ENCODE measurements at places on chromosomes 5 and 9.

DNA sequence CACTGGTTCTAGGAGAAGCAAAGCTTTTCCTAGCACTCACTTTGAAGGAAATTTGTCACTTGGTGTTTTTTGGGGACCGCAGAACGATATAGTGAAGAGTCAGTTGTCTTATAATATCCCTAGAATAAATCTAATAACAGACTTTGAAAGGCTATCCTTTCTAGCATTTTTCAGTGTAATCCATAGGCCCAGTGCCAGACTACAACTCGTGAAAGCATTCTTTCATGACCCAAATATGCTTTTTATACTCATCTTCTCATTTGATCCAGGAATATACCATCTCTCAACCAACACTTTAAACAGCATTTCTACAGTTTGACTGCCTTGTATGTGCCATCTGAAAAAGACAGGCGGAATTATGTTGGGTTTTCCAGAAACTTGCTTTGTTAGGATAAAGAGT is 104.0 kb downstream of the ERCC6L2 start:
- DNase-seq: no peak

DNA sequence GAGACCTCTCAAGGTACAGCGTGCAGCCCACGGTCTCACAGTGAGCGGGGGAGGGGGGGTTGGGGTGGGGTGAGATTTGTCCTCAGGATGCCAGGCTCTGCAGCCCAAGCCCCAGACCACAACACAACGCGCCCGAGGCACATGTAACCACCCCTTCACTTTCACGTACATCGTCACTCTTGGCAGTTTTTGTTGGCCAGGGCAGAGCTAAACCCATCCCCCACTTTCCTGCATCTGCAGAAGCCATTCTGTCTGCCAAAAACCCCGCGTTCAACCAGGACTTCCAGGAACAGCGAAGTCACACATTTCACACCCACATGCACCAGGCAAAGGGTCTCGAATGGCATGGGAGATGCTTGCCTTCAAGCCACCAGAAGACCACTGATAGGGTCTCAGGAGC is 9.4 kb upstream of the SMIM23 start:
- no peak for DNase-seq

DNA sequence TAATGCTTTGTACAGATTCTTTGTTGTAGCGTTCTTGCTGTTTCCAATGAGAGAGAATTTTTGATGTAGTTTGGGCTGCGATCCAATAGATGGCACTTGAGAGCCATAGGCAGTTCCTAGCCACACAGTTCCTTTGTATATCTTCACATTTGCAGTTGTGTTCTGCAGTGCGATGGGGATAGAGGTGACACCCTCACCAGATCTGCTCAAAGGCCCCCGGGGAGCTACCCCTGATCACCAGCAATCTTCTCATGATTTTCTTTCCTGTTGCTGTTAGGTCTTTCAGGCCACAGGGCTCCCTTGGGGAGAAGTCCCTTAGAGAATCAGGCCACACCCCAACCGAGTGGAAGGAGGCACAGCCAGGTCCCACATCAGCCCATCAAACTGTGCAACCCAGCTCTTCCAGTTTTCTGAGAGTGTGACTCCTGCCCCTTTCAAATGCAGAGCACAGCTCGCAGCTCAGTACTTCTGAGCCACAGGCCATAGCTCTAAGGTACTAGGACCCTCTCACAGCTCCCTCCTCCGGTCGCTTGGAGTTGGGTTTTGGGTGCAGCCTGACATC is 353.7 kb downstream of the SLCO4C1 start:
- DNase-seq: peak; percentile 52

GRCh38 chr9:8492024-8492423 is 692.4 kb upstream of the DMAC1 start:
- no peak for DNase-seq

- DNase-seq: no peak
Observed at GRCh38 chr9:130720762-130721161, 27.2 kb downstream of the EXOSC2 start.

DNA sequence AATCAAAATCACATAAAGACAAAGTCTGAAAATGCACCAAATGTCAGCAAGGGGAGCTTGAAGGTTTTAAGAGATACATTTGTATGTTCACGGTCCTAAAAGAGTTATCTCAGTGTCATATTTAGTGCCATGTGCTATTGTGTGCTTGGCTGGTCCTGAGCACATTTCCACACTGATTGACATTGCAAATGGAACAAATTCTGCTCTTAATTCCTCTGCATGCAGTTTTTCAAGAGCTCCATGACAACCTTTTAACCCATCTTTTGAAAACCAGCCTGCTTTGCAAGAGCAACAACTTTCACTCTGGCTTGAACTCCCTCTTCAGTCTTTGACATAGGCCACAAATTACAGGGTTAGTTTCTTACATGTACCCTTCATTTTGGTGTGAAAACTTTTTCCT is 175.4 kb upstream of the ACTBL2 start:
- DNase-seq: no peak

DNA sequence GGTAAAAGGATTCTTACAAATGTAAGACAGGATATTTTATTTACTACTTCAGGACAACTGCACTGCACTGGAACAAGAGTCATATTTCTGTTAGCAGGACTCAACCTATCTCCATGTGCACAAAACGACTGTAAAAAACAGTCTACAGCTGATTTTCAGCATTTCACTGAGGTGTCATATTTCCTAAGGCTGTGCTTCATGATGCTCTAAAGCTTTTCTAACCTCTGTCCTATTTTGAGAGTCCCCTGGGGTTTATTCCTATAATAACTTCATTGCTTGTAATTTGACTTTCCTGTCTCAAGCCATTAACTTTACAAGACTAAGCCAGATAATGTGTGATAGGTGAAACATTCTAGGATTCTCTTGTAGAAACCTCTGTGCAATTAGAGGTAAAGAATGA is 472.3 kb downstream of the HINT1 start:
- DNase-seq: no peak

DNA sequence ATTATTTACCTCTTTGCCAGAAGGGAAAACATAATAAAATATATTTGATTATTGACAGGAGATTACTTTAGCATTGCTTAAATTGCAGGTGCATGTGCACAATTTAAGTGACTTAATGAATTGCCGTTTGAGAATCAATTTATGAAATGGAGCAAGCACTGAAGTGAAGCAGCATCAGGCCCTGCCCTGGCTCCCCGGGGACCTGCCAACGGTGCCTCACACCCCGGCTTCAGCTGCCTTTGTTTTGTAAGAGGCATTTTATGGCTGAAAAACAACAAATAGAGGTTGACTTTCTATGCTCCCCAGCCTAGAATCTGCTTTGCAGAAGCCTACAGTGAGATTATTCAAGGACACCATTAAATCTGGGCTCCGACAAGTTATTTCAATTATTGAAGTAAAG is 359.1 kb upstream of the IRX4 start:
- no peak for DNase-seq

DNA sequence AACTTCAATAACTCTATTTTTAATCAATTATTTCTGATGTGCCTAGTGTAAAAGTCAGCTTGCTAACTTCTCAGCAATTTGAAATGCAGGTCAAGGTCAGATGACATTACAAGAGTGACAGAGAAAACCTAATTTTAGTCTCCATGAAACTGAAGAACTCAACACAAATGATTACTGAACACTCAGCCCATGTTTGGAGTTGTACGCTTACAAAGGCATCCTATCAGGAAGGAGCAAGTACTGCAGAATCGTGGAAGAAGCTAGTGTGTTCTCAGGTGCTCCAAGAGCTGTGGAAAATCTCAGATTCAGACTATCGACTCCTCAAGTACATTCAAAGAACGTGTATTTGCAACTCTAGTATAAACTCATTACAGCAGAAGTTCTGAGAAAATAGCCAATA is 526.7 kb downstream of the PDE4D start:
- DNase-seq: no peak

GRCh38 chr5:166499447-166500240 is 1791.8 kb upstream of the WWC1 start:
- no peak for DNase-seq

DNA sequence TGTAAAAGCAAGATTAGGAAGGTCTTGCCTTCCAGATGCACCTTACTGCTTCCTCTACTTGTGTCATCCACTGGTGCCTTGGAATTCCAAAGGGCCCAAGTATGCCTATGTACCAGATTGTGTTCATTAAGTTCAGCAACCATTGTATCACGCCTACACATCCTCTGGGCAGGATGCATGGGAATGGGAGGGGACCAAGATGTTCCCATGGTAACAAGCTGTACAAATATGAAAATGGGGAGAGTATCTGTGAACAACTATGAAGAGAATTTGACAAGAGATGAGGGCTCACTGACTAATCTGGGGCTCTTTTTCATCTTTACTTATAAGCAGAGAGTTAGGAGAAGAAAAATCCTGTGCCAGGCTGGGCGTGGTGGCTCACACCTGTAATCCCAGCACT is 137.8 kb upstream of the MAP1B start:
- DNase-seq: no peak

- DNase-seq: no peak
Observed at GRCh38 chr9:78158286-78158685, 77.6 kb upstream of the CEP78 start.

- DNase-seq: no peak
Observed at GRCh38 chr5:140221697-140222223, 46.8 kb downstream of the CYSTM1 start.

DNA sequence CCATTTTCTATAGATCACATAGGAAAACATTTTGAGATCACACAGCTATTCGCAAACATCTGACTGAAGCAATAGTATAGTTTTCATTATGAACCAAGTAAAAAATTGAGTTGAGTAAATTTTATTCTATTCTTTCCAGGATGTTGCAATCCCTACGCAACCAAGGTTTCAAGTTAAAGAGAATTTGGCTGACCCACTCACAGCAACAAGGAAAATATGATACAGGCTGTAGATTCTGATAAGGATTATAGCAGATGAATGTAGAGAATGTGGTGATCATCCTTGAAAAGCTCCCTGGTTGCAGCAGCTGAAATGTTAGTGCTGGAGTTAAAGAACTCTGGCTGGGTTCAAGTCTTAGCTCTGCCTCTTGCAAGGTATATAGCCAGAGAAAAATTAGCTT is 4.7 kb downstream of the ABCA1 start:
- DNase-seq: no peak

- DNase-seq: no peak
Observed at GRCh38 chr5:169412831-169413230, 111.9 kb upstream of the SLIT3 start.

GRCh38 chr9:98291820-98292219 is 36.4 kb upstream of the TBC1D2 start:
- no peak for DNase-seq

- no peak for DNase-seq
Observed at GRCh38 chr9:19550009-19550408, 141.2 kb downstream of the ACER2 start.

DNA sequence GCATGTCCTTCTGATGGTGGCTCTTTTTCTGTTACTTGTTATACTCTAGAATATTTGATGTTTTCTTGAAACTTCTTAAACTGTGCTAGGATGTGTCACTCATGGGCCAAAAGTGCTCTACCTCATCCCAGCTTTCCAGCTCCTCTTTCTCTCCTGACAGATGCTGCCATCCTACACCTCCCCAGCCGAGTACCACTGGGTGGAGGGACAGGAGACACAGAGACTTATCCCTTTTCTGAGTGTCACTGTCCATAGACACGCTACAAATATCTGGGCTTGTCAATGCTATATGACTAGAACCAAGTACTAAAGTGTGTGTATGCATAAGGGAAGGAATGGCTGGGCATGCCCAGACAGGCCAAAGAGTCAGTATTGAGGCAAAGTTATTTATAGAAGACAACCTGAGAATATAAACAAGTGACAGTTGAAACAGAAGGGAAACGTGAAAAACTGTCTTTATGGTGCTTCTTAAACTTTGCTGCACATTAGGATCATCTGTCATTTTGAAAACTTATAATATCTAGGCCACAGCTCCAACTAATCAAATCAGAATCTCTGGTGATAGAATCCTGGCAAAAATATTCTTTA is 188.0 kb downstream of the CARTPT start:
- peak; percentile 6 for DNase-seq

GRCh38 chr5:167792514-167792913 is 498.9 kb upstream of the WWC1 start:
- no peak for DNase-seq

- DNase-seq: no peak
Observed at GRCh38 chr5:540906-541538, 16.8 kb upstream of the SLC9A3 start.

DNA sequence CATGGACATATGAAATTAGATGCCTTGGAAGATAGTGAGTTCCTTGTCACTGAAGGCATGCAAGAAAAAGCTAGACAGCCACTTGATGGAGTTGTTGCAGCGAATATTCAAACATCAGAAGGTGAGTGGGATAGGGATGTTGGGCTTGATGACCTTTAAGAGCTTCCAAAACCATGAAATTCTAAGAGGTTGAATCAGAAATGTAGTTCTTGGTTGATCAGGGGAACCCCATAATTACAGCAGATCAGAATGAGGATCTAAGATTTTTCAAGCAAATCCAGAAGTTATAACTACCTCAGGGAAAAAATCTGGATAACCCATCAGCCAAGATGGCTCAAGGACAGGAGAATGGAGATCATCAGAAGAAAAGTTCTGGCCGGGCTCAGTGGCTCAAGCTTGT is 244.3 kb upstream of the NR4A3 start:
- DNase-seq: no peak

- DNase-seq: no peak
Observed at GRCh38 chr9:15612962-15613361, 60.1 kb downstream of the CCDC171 start.

DNA sequence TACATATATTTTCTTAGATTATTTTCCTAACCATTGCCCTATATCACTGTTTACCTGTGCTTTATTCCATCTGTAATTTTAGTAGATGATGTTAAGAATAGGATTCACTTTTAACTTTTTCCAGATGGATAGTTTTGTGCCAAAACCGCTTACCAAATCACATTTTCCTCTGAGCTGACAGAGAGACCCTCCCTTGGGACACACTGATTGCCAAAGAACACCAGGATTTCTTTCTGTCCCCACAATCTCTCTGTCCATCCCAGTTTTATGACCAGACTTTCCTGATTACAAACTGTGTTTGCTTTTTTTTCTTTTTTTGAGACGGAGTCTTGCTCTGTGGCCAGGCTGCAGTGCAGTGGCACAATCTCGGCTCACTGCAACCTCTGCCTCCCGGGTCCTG is 81.3 kb upstream of the SPATA31C2 start:
- DNase-seq: no peak

- DNase-seq: no peak
Observed at GRCh38 chr5:97224112-97224750, 41.2 kb upstream of the RIOK2 start.

GRCh38 chr5:98935206-98935605 is 6.4 kb upstream of the CHD1 start:
- no peak for DNase-seq

DNA sequence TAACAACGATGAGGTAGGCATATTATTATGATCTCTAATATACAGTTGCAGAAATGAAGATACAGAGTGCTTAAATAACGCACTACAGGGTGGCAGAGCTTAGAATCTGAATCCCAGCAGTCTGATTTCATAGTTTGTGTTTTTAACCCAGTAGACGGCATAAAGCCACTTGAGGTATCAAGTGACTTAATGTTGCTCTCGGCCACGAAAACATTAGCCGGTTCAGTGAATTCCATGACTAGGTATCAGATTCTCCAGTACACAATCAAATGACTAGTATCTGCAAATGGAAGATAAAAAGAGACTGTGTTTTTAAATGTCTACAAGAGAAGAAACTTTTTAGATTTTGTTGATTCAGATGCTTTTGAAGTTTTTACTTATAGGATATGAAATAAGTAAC is 24.8 kb downstream of the SMC2 start:
- DNase-seq: no peak
